ENCODE measurements at places on chromosomes 7 and 10.

- no peak for DNase-seq
These were observed 27.7 kb downstream of the PHYH start for GRCh38 chr10:13272164-13272571.

DNA sequence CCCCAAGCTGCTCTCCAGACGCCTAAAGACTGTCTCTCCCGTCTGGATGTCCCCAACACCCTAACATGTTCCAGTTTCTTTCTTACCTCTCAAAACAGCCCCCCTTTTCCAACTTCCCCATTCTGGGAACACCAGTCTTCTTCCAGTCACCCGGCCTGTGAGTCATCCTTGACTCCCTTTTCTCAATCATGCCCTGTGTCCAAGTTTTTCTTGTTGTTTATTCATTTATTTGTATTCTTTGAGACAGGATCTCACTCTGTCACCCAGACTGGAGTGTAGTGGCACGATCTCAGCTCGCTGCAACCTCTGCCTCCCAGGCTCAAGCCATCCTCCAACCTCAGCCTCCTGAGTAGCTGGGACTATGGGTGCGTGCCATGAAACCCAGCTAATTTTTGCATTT, 15.6 kb downstream of the SNX10 start:
- no peak for DNase-seq

- DNase-seq: no peak
These were observed 23.3 kb downstream of the NUDCD3 start for GRCh38 chr7:44467217-44467548.

- peak; percentile 85 for DNase-seq
These were observed 14.6 kb downstream of the STX1A start for GRCh38 chr7:73704640-73705550.

DNA sequence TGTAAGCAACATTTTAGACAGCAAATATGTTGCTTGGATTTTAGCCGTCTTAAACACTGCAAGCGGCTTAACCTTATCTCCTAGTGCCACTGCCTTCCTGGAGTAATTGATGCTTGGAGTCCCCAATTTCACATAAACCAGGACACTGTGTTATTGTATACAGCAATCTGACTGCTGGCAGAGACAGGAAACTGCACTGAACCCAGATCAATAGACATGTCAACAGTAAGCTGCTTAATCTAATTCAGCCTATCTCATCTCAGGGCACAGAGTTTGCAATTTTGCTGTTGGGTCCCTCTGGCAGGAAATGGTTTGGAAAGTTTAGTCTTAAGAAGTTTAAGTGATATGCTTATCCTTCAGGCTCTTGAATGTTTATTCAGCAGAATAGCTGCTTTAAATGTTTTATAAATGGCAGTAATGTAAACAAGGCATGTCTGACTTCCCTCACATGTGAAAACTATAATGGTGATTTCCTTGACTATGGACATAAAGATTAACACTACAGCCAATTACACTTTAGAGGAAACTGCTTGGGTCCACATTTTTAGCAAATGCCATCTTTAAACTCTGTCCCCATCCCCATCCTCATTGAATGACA, 598.6 kb downstream of the PARD3 start:
- no peak for DNase-seq

GRCh38 chr10:28963539-28964221, 286.4 kb downstream of the BAMBI start:
- DNase-seq: peak; percentile 34

- DNase-seq: no peak
These were observed 100.8 kb downstream of the DNAJB6 start for GRCh38 chr7:157437519-157438061.

All from brain microvascular endothelial cell (primary cell).